NCI-H1930 (cell line): ENCODE measurements at places on chromosomes 2 and 18.

- no peak for DNase-seq
Measured at GRCh38 chr2:162524192-162524591, 180.3 kb downstream of the GCA start.

DNA sequence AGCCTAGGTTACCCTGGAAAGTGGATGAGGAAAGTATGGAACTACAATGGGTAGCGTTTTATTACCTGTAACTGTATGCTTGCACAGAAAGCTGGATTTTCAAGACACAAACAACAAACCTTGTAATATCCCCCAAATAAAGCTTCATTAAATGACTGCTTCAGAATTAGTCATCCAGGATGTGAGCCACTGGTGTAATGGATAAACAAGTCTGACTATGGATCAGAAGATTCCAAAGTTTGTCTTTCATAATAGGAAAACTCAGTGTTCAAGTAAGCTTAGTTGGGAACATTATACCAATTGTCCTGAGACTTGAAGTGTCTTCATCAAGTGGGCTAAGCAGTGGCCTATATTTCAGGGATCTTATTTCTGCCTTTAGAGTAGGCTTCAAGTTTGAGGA, 518.8 kb downstream of the LRP1B start:
- no peak for DNase-seq

GRCh38 chr2:165141601-165142354, 62.1 kb downstream of the SCN3A start:
- no peak for DNase-seq

DNA sequence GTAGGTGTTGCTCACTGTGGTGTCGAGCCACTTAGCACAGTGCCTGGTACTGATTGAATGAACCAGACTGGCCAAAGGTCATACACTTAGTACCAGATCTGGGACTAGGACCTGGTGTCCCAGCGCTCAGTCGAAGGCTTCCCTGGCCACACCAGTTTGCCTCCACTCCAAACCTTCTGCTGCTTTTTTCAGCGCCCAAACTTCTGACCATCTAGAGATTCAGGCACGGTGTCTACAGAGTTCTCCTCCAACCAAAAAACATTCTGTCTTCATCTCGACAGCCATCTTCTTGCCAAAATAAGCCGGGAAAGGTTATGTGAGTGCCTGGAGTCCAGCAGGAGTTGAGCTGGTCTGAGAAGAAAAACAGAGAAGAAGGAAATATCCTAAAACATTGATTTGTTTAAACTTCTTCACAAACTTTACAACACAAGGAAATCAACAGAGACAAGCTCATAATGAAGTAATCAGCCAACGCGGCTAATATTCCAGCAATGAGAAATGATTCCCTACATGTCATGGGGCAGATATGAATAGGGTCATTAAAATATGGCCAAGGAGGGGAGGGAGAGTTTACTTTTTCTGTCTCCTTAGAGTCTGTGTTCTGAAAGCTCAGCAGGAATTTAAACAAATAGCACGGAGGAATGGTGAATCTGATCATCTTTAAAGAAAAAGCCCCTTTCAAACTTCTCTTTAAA, 2.3 kb upstream of the GLI2 start:
- no peak for DNase-seq

- DNase-seq, result no peak
Measured at GRCh38 chr2:119408221-119408619, 23.4 kb upstream of the TMEM37 start.

GRCh38 chr18:48407358-48407757, 1.8 kb downstream of the ZBTB7C start:
- no peak for DNase-seq

DNA sequence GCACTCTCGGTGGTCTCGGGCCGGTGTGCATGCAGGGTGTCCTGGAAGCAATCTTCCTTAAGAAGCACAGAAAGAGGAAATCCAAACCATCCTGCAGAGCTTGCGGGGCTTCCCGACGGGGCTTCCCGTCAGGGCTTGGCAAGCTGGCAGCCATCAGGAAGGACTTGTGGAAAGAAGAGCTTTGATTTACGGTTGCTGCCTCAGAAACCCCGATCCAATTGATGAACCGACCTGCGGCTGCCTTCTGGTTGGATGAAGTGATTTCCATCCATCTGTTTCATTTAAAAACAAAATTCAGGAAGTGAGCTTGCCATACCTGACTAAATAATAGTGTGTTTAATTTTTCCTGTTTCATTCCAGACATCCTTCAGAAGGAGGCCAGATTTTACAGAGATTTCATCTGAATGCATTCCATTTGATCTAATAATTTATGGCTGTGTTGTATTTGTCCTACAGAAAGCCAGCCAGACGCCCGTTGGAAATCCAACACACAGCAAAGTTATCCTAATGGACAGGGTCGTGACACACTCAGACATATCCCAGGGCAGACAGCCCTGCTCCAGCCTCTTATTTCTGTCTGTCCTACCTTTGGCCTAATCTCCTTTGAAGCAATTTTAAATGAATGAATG, 141.3 kb downstream of the SEPTIN10 start:
- DNase-seq, result no peak

DNA sequence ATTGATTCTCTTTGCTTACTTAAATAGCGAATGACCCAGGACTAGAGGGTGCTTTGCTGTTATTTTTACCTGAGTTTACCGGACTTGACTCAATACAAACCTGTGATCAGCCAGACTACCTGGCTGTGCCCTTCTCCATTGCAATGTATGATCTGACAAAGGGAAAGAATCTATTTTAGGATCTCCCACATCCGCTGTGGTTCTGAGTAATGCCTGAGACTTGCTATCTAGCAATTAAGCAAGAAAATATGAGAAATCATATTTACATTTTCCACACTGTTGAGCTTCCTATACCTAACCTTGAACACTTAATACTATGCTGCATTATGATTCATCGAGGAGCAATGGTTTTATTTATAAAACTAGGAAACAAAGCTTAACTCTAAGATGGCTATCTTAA, 215.2 kb downstream of the RAD51AP2 start:
- no peak for DNase-seq

GRCh38 chr2:30522421-30522820, 75.4 kb downstream of the LCLAT1 start:
- DNase-seq, result no peak

DNA sequence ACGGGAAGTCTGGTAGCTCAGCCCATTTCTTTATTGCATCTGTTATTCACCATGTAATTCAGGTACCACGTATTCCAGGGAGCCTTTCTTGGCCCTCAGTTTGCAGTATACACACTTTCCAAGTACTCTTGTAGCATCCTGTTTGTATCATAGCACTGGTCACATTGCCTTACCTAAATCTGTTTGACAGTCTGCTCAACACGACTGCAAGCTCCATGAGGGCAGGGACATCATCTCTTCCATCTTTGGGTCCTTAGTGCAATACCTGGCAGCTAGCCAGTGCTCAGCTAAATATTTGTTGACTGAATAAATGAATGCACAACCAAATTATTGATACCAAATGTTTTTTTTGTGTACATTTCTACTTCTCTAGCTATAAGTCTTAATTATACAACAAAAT, 11.2 kb upstream of the IL18R1 start:
- no peak for DNase-seq

GRCh38 chr2:129190494-129190893, 789.0 kb upstream of the RAB6C start:
- DNase-seq, result no peak

DNA sequence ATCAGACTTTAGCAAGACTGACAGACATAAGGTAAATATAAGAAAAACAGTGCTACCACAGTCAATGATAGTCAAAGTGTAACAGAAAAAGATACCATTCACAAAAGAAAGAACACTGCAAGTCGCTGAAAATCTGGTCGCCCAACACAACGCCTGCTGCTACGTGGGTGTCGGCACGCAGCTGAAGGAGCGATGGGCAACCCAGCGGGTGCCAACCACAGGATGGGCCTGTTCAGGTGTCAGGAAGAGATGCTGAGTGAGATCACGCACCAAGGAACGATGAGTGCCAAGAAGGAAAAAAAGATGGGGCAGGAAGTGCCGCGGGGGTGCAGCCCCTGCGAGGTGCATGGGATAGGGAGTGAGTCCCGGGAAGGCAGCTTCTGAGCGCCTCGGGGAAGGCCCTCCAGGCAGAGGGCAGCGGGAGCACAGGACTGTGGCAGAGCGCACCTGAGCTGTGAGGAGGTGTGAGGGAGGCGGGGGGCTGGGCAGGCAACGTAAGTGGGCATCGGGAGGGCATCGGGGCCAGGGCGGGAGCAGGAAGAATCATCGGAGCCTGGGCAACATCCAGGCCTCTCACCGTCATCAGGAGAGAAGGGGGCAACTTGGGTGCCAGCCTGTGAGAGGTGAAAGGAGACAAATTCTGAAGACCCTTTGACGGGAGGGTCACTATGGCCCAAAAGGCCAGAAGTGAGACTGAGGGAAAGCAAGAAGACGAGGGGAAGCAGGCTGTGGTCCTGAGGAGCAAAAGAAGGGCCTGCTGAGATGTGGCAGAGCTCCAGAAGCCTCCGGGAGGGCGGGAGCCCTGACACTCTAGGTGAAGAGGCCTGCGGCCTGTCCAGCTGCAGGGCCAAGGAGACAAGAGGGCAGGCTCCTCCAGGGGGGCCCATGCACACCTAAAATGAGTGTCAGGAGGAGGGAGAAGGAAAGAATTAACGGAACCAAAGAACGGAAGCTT, 14.8 kb upstream of the MTERF4 start:
- DNase-seq, result no peak

- DNase-seq, result no peak
Measured at GRCh38 chr2:22795287-22795866, 589.6 kb upstream of the KLHL29 start.

GRCh38 chr2:113892004-113892710, 2.3 kb downstream of the ACTR3 start:
- DNase-seq, result no peak

DNA sequence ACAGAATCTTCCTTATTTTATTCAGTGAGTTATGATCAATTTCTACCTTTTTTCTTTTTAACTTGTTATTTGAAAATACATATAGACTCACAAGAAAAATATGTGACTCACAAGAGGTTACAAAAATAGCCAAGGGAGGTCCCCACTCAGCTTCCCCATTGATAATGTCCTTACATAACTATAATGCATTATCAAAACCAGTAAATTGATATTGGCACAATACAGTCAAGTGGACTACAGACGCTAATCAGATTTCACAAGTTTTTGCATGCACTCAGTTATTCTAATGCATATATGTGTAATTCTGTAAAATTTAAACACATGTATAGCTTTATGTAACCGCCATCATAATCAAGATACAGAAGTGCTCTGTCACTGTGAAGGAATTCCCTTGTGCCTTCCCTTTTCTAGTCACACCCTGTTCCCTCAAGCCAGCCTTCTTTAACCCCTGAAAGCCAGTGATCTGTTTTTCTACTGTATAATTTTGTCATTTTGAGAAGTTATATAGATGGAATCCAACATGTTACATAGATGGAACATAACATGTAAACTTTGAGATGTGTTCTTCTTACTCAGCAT, 118.4 kb downstream of the ALMS1 start:
- no peak for DNase-seq

DNA sequence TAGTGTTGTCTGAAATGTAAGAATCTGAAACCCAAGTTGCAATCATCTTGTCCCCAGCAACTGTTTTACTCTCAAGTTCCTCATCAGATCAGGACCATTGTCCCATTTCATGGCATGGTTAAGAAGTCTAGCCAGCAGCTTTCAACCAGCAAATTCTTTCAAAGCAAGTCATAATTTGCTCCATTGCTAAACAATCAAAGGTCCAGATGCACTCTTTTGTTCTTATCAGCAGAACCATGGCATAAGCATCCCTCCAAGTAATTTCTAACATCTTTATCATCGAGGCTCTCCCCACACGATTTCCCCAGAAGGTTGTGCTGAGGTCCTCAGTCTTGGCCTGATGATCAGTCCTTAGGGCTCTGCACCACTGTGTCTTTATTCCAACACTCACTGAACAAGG, 67.5 kb upstream of the APCDD1 start:
- no peak for DNase-seq

GRCh38 chr2:139045524-139045923, 265.3 kb upstream of the NXPH2 start:
- DNase-seq, result no peak

- DNase-seq, result no peak
Measured at GRCh38 chr2:185610301-185610700, 128.3 kb upstream of the FSIP2 start.

- DNase-seq, result no peak
Measured at GRCh38 chr2:85909005-85909404, 20.2 kb upstream of the ST3GAL5 start.

- no peak for DNase-seq
Measured at GRCh38 chr2:237121321-237121720, 35.6 kb downstream of the COPS8 start.

DNA sequence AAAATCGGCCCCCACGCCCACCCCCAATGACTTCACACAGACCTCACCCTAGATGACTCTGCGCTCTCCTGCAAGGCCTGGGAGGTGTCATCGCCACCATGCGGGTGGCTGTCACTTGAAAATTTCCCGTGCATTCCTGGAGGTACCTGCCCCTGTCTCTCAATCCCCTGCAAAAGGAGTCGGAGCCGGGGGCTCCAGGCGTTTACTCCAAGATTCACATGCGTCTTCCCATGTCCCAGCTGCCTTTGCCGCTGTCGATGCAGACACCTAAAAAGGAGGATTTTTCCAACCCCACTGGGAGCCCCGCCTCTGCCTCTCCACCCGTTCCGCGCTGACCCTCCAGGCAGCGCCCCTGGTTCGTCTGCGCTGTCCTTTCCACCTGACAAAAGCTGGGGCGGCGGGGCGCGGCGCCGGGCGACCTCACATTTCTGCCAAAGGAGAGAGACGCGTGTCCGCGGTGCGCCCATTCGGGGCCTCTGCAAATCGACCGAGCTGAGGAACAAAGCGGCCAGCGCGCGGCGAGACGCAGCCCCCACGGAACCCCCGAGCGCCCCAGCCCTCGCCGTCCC, 667 bp downstream of the REEP1 start:
- no peak for DNase-seq

DNA sequence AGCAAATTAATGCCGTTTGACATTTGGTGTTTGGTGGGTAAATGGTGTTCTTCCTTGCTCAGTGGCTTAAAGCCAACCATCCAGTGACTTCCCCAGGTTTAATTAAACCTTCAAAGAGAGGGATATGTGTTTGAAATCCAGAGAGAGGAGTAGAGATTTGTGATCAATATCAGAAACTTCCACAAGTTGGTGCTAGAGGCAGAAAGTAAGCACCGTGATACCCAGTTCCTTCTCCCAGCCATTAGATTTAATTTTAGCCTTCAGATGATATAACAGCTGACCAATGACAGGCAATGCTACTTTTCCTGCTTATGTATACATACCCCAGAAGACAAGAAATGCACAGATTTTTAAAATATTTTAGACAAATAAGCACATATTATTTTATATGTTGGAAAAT, 398.5 kb downstream of the CDH2 start:
- DNase-seq, result peak; percentile 16

- DNase-seq, result no peak
Measured at GRCh38 chr2:7900593-7900992, 781.3 kb upstream of the ID2 start.

DNA sequence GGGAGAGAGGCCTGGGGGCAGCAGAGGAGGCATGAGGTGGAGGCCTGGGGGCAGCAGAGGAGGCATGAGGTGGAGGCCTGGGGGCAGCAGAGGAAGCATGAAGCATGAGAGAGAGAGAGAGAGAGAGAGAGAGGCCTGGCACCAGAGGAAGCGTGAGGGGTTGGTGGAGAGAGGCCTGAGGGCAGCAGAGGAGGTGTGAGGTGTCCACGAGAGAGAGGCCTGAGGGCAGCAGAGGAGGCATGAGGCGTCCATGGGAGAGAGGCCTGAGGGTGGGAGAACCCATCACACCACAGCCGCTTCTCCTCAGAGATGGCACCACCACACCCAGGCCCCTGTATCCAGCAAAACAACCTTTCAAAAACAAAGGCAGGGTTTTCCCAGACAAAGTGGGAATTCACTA, 55.7 kb upstream of the KCNG2 start:
- no peak for DNase-seq
